Gastrocnemius medialis (tissue), 4 donors: ENCODE measurements at places on chromosomes 5 and 9. TPM values are rescaled to one million over a fixed set of nuclear protein-coding genes. Genes with fewer than 3 reads are reported as not detected.

DNA sequence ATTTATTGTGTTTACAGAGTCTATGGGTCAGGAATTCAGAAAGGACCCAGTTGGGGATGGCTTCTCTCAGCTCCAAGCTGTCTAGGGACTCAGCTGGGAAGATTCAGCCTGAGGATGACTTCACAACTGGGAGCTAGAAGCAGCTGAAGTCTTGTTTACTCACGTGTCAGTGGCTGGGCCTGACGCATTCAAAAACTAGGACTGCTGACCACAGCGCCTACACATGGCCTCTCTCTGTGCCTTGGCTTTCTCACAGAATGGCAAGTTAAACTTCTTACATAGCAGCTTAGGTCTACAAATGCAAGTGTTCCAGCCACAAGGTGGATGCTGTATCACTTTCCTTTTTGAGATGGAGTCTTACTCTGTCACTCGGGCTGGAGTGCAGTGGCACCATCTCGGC is 16.3 kb upstream of the PPP2CA start:
- DNase-seq: peak; percentile 58

GRCh38 chr9:76452839-76453238 is 6.1 kb upstream of the GCNT1 start:
- no peak for DNase-seq

The ADCY2 gene
- 48.1 TPM for total RNA-seq

The BHMT2 gene
- 3.3 TPM for total RNA-seq

The SPINK7 gene
- total RNA-seq: not detected

DNA sequence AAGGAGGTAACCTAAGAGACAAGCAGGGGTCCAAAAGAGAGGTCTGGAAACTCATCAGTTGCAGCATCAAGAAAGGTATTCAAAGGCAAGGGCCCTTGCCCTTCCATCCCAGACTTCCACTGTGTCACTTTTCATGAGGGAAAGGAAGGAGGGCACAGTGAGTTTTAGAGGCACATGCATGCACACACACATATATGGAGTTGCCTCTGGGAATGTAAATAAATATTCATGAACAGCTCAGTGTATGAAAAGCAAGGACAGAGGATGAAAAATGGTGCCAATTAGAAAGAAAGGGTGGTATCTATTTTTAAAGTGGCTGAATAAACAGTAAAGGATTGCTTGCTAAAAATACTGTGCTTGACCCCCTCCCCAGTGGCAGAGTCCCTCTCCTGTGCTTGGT is 105.3 kb upstream of the LRRTM2 start:
- DNase-seq: no peak

The IRX1 gene
- total RNA-seq: not detected

DNA sequence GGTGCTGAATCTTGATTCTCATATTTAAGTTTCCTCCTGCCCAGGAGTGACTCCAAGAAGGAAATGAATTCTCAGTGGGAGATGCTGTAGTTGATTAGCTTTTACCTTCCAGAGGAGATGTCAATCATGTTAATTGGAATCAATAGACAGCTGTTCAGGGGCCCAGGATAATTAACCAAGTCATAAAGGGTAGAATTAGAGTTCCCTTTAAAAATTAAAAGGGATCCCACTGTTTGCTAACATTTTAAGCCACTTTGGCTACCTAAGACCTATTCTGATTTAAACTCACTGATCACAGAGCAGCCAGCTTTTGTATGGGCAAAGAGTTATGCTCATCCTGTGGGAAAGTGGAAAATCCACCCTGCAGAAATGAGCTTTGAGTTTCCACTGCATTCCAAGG is 249.6 kb downstream of the SLIT3 start:
- no peak for DNase-seq

DNA sequence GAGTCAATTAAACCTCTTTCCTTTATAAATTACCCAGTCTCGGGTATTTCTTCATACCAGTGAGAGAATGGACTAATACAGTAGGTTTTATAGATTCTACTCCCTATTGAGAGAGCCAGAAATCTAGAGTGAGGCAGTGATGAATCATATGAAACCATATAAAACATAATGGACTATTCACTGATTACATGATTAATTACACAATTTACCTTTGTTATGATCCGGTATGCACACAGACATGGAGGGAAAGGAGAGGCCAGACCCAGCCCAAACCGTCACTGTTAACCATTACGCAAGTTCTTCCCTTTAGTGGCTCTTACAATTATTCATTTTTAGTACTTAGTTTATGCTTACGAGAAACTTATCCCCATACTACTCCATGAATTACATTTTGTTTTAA is 205.0 kb downstream of the DNAH5 start:
- no peak for DNase-seq

- no peak for DNase-seq
Observed at GRCh38 chr5:78533356-78533755, 115.2 kb downstream of the LHFPL2 start.

DNA sequence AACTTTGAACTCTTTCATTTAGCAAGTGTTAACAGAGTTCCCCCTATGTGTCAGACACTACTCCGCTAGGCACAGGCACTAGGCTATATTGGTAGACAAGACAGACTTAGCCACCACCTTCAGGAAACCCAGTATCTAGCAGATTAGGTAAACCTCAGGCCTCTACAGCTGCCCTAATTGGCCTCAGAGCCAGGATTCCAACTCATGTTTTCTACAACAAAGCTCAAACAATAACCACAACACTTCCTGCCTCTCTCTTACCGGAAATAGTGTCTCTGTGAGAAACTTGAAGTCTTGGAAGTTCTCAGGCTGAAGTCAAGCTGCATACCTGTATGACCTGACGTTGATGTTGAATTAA is 116.6 kb upstream of the SLC44A1 start:
- DNase-seq: no peak

GRCh38 chr9:20914556-20914955 is 116.9 kb downstream of the HACD4 start:
- no peak for DNase-seq

The PRDM9 gene
- total RNA-seq: not detected

The GMCL2 gene
- total RNA-seq: not detected

The SHOC1 gene
- not detected for total RNA-seq

DNA sequence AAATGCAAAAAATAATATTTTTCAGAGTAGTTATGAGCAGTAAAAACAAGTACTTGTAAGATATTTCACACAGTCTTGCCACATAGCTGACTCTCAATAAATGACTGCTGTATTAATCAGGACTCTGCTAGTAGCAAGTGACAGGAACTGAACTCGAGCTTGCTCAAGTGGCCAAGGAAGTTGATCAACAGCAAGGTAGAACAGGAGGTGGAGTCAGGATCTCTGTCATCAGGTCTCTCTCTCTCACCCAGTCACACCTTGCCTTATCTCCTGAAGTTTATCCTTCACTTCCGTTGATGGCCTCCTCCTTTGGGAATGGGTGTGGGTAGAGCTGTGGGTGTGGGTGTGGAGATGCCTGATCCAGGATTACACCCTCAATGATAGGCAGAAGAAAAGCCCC is 107.0 kb downstream of the GPBP1 start:
- DNase-seq: no peak

- no peak for DNase-seq
Observed at GRCh38 chr9:136700304-136700703, 12.1 kb upstream of the DIPK1B start.

DNA sequence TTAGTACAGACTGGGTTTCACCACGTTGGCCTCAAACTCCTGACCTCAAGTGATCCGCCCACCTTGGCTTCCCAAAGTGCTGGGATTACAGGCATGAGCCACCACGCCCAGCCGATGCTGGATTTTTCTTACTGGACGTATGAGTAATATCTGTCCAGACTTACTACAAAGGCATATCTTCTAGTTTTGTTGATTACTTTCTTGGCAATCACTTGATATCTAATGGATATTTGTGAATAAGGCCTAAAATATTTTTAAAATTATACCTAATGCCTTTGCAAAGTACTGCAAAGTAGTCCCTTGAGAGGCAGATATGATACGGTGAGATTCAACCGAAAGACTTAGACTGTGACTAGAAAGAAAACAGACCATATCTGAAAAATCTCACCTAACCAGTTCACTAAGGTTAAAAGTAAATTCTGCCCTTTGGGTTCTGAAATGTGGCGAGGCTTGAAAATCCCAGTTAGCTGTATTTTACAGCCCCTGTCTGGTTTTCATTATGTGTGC is 152.1 kb downstream of the GNAQ start:
- DNase-seq: no peak

The TNC gene
- 17.6 TPM for total RNA-seq

- DNase-seq: no peak
Observed at GRCh38 chr9:6842584-6842947, 84.8 kb downstream of the KDM4C start.

The NMUR2 gene
- not detected for total RNA-seq

The FBP2 gene
- 34.7 TPM for total RNA-seq

- DNase-seq: no peak
Observed at GRCh38 chr9:74036549-74037231, 460.4 kb upstream of the RORB start.

GRCh38 chr5:74977471-74977870 is 74.9 kb downstream of the GCNT4 start:
- no peak for DNase-seq

DNA sequence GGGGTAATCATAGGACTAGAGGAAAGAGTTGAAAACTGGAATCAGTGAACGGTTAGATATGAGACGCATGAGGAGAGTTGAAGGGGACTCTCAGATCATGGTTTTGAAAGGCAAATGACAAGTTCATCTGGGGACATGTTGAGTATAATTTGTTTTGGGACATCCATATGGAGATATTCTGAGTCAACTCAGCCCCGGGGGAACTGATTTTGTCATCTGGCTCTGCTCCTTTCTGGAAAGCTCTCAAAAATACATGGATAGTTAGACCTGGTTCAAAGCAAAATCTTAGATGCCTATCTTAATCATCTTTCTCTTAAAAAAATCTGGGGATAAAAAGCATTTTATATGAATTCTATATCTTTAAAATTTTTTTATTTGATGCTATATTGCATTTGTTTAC is 161.2 kb downstream of the SNX18 start:
- no peak for DNase-seq

The FGD3 gene
- 0.92 TPM for total RNA-seq

DNA sequence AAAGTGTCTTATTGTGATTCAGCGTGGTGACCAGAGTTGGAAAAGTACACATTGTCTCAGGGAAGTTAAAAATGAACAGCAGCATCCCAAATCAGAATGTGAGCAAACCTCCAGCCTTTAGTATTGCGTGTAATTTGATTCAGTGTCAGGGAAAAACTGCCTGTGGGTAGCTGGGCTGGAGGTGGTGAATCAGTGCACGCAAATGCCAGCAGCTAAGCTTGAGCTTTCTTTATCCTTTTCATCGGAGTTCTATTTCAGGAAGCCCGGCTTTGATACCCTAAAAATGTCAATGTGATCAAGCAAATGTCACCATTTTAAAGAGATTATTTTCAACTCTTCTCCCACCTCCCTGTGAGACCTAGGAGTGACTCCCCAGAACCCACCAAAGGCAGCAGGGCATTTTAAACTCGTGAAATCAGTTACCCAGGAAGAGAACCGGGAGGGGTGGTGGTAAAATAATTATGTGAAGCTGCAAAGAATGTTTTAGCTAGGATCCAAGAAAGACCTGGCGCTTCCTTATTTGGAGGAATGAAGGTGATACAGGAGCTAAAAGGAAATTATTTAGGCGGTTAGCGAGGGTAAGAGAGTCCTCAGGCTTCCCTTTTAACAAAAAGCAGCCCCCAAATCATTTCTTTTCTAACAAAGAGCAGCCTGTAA is 25.7 kb upstream of the C5orf47 start:
- DNase-seq: peak; percentile 46

GRCh38 chr9:126965077-126965476 is 50.5 kb downstream of the RALGPS1 start:
- DNase-seq: no peak

- DNase-seq: no peak
Observed at GRCh38 chr5:36273809-36274526, 27.7 kb downstream of the RANBP3L start.

The TLX3 gene
- total RNA-seq: not detected

GRCh38 chr9:134403292-134403681 is 77.0 kb downstream of the RXRA start:
- peak; percentile 96 for DNase-seq

- DNase-seq: no peak
Observed at GRCh38 chr5:120817044-120817985, 353.2 kb downstream of the PRR16 start.

- no peak for DNase-seq
Observed at GRCh38 chr5:61866930-61867329, 439.1 kb upstream of the KIF2A start.

The AFAP1L1 gene
- 39.9 TPM for total RNA-seq

The CAMK4 gene
- total RNA-seq: 1.0 TPM

DNA sequence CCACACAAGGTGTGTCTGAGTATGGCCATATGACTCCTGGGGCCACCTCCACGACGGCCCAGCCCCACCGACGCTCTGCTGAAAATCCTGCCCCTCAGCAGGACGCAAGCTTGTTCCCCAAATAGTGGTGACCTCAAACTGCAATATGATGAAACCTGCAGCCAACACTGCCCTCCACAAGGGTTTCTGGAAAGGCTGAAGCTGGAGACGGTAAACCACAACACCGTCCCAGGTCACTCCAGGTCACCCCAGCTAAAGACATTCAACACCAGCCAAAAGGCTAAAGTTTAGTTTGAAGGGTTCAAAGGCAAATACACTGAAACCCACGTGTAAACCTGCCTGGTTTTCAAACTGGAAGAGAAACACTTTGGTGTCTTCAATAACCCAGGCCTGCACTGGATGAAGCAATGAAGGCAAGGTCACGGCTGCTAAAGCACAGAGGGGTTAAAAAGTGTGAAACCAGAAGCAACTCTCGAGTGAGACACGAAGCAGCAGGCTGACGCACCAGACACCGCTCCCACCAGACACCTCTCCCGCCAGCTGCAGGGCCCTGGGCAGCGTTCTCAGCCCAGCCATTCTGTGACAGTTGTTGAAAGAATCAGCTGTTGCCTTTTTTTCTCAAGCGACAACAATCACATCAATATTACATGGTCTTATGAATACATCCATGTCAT is 1.8 kb upstream of the LHX3 start:
- DNase-seq: no peak

- no peak for DNase-seq
Observed at GRCh38 chr9:114893221-114894010, 37.0 kb downstream of the TNFSF8 start.
